Left lung (tissue), 14 donors: ENCODE measurements at places on chromosomes 16 and 17.
A peak's percentile ranks its signal among the peaks of the same experiment; 100 is the strongest.

DNA sequence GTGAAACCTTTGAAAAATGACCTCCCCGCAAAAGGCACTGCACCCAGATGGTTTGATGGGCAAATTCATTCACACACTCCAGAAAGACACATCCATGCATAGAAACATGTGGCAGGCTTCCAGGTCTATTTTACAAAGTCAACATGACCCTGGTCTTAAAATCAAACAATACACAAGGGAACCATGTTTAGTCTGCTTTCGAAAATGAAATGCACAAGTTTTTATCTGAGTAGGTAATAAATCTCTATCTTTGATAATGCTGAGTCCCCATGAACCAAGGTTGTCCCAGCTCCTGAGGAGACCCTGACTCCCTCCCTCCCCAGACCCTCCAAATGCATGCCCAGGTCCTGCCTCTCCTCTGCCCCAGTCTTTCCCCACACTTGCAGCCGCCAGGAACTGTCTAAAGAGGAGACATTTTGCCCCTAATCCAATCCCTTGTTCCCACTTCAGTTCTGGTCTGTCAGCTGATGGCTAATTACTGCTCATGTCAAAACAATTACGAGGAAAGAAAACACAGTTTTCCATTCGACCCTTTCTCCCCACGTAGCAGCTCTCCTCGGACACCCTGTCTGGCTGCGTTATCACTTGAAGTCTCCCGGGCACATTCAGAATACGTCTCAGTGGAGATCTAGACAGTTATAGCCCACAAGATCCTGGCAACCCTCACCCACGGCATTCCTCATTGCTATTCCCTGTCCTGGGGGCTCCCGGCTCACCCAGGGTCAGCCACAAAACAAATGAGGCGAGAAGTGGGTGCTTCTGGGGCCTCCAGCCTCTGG, 68.8 kb upstream of the RCVRN start:
- no peak for DNase-seq

DNA sequence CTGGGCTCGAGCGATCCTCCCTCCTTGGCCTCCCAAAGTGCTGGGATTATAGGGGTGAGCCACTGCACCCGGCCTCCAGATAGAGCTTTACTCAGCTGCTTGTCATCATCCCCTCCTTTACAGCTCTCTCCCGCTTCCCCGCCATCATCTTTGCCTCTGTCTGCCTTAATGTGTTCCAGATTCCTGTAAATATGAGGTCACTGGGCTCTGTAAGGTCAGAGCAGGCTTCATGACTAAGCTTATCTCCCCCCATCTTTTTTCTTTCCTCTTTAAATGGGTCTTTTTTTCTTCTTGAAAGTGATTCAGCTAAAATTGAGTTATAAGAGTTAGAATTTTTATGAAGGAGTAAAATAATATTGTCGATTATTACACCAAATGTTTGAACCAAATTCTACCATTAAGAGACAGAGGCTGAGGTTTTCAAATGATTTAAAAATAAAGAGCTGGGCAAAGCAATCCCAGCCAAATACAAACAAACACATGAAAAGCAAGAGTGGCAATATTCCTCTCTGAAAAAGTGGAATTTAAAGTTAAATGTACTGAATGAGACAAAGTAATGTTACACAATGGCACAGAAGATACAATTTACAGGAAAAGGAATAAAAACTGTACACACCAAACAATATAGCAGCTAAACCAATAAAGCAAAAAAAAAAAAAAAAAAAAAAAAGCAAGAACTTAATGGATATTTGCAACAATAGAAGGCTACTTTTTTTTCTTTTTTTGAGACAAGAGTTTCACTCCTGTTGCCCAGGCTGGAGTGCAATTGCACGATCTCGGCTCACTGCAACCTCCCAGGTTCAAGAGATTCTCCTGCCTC, 62.1 kb downstream of the CRISPLD2 start:
- no peak for DNase-seq

DNA sequence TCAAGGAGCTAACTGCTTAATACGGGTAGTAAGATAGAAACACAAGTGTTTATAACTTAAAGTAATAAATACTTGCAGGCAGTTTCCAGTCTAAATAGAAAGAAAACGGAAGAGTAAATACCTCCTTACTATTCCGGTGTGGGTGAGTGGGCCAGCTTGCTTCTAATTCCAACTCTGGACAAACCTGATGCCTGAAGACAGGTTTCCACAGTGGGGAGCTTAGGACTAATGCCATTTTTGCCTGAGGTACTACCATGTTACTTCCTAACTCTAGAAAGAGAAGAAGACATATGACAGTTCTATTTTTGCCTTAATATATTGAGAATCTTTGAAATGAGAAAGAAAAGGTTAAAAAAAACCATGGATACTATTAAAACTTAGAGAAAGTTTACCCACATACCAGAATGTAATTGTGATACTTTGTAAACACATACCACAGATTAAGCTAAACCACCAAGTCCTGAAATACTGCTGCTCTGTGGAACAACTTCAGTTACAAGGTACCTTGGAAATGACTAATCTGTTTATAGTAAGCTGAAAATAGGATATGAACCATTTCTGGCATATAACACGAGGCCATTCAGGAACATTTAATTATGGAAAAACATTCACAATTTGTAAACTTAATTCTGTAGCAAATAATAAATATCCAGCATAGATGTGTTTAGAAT, 70.2 kb downstream of the ZZEF1 start:
- DNase-seq, result no peak

DNA sequence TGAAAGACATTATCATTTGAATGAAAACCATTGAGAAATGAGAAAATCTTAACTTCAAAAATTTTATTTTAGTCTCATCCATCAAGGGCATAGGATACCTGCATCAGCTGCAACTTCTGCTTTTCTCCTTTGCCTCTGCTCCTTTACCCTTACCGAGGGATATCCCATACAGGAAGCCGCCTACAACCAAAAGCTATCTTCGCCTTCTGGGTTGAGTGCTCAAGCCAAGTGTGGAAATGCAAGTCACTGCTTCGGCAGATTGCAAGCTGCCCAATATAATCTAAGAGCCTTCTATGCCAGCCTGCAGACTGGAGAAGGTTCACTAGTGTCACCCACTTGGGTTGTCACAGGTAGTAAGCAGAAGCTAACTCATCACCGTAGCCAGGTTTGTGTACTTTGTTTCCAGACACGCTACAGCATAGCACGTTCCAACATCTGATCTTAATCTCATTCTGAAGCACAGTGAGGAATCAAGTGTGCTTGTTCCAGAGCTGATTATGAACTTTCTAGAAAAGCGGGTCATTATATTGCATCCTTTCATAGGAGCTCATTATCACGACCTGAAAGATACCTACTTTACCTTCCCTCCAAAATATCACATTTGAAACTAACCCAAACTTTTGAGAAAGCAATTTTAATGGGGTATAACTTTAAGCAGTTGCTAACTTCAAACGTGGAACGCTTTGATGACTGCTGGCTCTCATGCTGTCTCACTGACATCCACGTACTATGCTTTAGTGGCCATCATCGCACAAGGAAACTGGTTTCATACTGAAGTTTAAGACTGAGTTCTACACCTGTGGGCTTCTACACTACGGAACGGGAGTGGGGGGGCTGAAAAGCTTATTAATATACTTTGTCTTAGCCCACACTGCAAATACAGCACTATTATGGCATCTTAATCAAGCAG, 8.0 kb upstream of the UNK start:
- DNase-seq, result no peak

DNA sequence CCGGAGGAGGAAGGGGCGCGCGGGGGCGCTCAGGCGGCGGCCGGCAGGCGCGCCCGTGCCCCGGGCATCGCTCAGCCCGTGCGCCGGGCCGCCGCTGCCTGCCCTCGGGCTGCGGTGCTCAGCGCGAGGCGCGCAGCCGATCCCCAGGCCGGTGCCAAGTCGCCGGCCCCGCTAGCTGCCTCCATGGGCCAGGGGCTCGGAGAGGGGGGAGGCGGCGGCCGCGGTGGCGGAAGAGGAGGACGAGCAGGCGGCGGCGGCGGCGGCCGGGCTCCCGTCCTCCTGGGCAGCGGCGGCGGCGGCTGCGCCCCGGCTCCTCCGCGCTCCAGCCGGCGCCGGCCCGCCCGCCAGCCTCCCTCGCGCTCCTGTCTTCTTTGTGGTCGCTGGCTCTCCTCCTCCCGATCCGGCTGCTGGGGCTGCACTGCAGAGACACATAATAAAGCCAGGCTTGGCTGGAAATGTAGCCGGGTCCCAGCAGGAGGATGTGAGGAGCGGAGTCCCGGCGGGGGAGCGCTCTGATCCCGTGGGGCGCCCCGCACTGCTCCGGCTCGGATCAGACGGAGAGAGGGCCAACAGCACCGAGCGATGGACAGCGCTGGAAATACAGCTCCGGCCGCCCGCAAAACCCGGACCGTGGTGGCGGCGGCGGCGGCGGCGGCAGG, 889 bp upstream of the ZNF423 start:
- DNase-seq, result peak; percentile 85

DNA sequence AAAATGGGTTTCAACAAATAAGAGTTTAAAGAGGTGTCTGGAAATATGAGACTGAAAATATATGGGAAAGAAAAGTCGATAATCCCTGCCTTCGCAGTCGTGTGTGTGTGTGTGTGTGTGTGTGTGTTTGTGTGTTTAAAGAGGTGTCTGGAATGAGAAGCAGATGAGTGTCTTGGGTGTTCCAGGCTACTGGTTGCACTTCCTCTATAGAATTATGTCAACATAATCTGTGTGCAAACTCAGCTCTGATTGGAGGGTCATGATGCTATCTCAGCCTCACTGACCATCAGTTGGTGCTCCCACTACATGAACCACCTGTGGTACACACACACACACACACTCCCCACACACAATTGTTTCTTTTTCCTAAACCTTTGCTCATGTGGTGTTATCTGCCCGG, 347.3 kb downstream of the NPIPA8 start:
- no peak for DNase-seq

- peak; percentile 79 for DNase-seq
Observed at GRCh38 chr16:66366433-66367299, at the start of gene CDH5. TSS of gene CDH5 (plus strand) at chr16:66366691. CDS start at chr16:66379338, 12,647 bp downstream.

DNA sequence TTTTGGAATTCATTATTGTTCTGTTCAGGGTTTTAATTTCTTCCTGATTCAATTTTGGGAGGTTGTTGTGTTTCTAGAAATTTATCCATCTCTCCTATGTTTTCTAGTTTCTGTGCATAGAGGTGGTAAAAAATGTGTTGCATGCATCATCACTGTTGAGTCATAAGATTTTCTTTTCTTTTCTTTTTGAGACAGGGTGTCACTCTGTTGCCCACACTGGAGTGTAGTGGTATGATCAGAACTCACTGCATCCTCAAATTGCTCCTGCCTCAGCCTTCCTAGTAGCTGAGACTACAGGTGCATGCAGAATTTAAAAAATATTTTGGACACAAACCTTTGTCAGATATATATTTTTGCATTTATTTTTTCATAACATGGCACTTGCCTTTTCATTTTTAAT, 184.8 kb downstream of the BCAS3 start:
- no peak for DNase-seq

DNA sequence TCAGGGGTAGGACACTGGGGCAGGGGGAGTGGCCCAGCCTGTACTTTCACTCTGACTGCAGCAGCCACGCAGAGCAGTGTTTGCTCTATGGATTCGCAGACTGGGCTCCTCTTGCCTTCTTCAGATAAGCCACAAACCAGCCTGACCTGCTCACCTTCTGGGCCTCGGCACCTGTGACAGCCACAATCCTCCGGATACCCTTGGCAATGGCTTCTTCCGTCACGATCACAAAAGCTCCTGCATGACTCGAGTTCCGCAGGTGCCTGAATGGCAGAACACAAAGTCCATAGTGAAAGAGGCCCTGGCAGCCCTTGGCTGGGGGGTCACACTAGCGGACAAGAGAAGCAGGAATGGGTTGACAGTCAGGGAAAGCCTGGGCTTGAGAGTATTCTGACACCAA, 3.8 kb upstream of the EXOSC6 start:
- DNase-seq, result no peak

DNA sequence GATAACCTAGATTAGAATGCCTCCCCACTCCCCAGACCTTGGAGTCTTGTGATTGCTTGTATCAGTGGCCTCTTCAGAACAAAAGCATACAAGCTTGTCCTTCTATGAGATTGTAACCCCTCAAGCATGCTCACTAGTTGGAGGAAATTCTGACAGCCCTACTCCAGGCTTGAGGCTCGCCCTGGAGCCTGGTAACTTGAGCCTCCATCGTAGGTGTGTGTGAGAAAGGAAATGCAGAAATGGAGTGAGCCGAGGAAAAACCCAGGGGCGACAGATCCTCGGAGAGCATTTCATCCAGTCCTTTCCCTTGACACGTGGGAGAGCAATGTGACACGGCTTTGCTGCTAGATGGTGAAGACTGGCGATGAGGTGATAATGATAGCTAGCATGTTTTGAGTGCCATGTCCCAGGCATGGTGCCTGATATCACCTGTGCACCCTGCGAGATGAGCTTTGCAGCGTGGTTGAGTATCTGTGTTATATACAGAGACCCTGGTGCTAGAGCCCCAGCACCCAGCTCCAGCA, 31.2 kb downstream of the GNAO1 start:
- no peak for DNase-seq

GRCh38 chr17:37726891-37727675, 17.8 kb downstream of the HNF1B start:
- DNase-seq, result no peak

DNA sequence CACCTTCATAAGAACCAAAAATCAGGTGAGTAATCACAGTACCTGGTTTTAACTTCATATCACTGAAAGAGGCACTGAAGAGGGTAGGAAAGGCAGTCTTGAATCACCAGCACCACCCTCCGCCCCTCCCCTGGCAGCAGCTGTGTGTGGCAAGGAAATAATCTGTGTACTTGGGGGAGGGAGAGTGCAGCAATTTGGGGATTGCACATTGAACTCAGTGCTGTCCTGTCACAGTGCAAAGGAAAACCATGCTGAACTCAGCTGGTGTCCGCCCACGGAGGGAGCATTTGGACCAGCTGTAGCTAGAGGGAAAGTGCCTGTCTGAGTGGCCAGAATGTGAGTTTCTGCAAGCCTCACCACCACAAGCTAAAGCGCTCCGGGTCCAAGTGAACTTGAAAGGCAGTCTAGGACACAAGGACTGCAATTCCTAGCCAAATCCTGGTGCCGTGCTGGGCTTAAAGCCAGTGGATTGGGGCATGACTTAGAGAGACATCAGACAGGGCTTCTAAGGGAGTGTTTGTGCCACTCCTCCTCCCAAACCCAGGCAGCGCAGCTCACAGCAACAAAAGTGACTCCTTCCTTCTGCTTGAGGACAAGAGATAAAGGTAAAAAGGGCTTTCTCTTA, 39.7 kb upstream of the ALDH3A1 start:
- no peak for DNase-seq

GRCh38 chr17:30517786-30518185, 40.6 kb downstream of the GOSR1 start:
- no peak for DNase-seq
